Neural crest cell (in vitro differentiated cells): ENCODE measurements at places on chromosomes 12 and 14.

DNA sequence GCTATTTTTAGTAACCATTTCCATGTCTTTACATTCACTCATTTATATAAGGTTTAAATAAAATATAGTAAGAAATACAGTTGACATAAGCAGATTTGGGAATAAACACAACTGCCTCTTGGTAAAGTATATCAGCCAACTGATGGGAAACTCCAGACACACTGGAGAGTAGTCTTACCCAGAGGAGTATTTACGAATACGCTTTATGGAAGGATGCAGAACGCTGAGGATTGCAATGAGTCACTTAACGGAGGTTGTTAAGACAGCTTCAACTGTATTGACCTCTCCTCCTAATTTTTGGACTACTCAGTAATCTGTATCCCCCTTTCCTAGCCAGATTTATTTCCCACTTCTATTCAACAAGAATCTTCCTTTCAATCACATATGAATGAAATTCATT lies 6.0 kb downstream of the C2CD5 start:
- no peak for DNase-seq

GRCh38 chr14:24098927-24099813 lies 5.1 kb downstream of the PCK2 start:
- DNase-seq: no peak

GRCh38 chr12:20142956-20143355 lies 225.4 kb upstream of the PDE3A start:
- no peak for DNase-seq

DNA sequence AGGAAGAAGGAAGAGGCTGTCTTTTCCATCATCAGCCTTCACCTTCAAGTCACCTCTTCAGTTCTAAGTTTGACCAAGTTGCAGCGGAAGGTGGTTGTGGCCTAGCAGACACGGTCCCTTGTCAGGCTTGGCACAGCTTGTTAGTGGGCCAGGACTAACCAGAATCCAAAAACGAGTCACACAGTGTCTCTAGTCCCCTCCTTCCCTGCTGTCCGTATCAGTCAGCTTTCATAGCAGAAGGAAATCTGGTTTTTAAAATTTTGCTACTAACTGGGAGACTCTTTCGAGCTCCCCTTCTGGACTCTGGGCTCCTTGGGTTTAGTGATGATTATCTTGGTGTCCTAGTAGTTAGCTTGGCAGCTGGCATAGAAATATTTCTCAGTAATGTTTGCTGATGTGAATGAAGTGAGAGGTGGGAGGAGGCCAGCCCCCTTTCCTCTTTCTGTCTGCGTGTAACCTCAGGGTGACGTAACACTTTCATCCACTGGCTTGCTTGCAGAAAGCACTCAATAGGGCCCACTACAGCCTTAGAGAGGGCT lies 3.8 kb downstream of the ETV6 start:
- DNase-seq: no peak

DNA sequence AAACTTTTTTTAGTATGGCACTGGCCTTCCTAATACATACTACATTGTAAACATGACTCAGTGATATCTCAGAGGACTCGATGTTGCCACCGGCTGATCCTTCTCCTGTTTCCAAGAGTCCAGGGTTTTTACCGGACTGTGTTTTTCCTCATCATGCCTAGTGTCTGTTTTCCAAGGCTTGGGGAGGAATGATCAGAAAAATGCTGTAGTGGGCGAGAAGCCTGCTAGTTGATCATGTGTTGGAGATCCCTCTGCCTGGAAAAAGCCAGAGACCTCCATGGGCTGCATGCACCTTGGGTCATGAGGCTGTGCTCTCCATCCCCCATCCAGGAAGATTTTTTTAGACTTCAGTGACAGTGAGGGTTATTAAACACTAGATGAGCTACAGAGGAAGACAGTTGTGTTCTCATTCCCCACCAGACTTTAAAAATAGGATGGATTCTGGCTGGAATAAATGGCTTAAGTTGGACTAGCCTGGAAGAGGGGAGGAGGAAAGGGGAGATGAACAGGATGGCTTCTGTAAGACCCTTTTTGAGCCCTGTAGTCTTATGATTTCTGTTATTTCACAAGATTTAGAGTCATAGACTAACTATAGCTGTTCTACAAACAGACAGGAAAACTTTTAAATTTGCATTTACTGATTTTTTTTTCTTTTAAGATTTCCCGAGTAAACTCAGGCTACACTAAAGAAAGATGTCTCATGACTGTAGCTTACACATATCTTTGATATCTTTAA lies 145.7 kb downstream of the SAMD4A start:
- DNase-seq: no peak

- DNase-seq: no peak
Measured at GRCh38 chr14:68105816-68106215, 286.2 kb downstream of the RAD51B start.

DNA sequence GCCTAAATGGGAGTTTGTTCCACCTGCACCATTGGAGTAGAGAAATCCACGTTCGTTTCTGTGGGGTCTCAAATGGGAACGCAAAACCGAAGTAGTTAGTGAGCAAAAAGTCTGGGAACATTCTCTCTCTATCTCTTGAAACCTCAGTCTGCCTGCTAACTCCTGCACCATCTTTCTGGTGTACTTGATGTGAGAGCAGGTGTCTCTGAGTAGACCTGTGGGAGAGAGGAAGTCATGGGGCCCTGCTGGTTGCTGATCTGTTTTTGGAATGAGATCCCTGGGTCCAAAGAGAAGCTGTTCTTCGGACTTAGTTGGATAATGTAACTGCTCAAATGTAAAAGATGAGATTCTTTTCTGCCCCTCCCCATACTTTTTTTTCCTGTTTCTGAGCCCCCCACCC lies 57.3 kb downstream of the MAX start:
- no peak for DNase-seq

DNA sequence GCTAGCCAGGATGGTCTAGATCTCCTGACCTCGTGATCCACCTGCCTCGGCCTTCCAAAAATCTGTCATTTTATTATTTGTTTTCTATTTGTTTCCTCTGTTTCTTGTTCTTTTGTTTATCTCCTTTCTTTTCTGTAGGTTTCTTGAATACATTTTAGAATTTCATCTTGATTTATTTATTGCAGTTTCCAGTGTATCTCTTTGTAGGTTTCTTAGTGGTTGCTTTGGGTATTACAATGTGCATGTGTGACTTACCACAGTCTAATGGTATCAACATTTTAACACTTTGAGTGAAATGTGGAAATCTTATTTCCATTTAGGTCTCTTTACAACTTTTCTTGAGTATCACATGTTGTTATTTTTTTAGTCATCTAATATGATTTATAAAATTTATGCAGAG lies 29.9 kb upstream of the MUCL1 start:
- DNase-seq: no peak

DNA sequence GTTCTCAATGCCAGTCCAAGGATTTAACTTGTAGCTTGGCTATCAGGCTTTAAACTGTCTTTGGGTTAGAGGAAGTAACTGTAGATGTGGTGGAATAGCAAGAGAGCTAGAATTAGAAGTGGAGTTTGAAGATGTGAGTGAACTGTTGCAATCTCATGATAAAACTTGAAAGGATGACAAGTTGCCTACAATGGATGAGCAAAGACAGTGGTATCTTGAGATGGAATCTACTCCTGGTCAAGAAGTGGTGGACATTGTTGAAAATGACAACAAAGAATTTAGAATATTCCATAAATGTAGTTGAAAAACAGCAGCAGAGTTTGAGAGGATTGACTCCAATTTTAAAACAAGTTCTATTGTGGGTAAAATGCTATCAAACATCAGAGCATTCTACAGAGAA lies 199.0 kb downstream of the DUSP6 start:
- no peak for DNase-seq

DNA sequence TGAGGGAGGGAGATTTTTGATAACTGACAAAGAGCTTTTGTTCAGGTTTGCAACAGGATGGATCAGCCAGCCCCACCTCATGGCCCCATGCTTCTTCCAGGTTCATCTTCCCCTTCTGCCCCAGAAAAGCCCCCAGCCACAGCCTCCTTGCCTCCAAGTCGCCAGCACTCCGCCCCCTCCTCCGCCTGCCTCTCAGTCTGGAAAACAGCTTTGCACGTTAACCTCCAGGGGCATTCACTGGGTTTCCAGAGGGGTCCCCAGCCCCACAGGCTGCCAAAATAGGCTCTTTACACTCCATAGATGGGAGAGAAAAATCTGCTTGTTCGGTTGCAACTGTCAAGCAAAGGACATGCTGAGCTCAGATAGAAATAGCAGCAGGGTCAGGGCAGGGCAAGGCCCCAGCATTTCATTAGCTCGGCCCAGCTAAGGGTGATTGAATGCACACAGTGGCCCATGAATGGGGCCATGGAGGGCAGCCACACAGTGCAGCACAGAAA lies 253.6 kb downstream of the ZFP36L1 start:
- peak; percentile 64 for DNase-seq
